Activated CD8-positive, alpha-beta memory T cell treated with anti-CD3 and anti-CD28 coated beads, Interleukin-2, amount 10 ng/mL, durations not matched to agents 7 days and 5 days (primary cell): ENCODE measurements at places on chromosomes 11 and 22. TPM values are rescaled to one million over a fixed set of nuclear protein-coding genes. Genes with fewer than 3 reads are reported as not detected.

Gene TEAD1
- total RNA-seq: 0.26 TPM

Gene TMEM9B
- total RNA-seq: 30.1 TPM

Gene SLC6A5
- not detected for total RNA-seq

Gene RASL10A
- 0.70 TPM for total RNA-seq

Gene CDKN1C
- total RNA-seq: 0.87 TPM

Gene C22orf31
- not detected for total RNA-seq

Gene PDXP
- total RNA-seq: 25.9 TPM

Gene PRSS23
- 4.9 TPM for total RNA-seq

Gene APOL5
- total RNA-seq: not detected

Gene TREH
- not detected for total RNA-seq

- DNase-seq: no peak
- H3K36me3 ChIP-seq: no peaks in the 10 kb centered on the region
- H3K4me1 ChIP-seq: no peaks in the 10 kb centered on the region
- no peaks in the 10 kb centered on the region for H3K27me3 ChIP-seq
Observed at GRCh38 chr11:27642954-27643353, 57.3 kb downstream of the BDNF start.

- DNase-seq: peak; percentile 50
- H3K4me3 ChIP-seq: no peak overlapping the region
- peak overlapping the region; percentile 25 for H3K27ac ChIP-seq
- peaks cover 17% of the 10 kb centered on the region for H3K4me1 ChIP-seq
- H3K36me3 ChIP-seq: peaks cover 2% of the 10 kb centered on the region
Observed at GRCh38 chr22:39825661-39826102, 67.9 kb downstream of the ENTHD1 start.

DNA sequence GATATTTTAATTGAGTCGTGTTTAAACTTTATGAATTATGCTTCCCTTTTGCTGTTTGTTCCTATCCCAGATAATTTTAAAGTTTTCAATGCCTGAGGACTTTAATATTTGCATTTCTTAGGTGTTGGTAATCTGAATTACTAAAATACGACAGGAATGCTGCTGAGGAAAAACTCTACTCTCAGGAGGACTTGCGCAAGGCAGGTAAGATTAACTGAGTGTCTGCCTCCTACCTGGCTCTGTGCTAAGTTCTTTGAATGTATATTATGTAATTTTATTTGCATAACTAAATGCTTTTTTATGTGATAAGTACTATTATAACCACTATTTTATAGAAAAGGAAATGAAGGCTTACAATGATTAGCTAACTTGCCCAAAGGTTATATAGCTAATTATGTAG, 2.7 kb upstream of the KCNA4 start:
- DNase-seq: no peak
- no peaks in the 10 kb centered on the region for H3K4me1 ChIP-seq
- no peak overlapping the region for H3K4me3 ChIP-seq

DNA sequence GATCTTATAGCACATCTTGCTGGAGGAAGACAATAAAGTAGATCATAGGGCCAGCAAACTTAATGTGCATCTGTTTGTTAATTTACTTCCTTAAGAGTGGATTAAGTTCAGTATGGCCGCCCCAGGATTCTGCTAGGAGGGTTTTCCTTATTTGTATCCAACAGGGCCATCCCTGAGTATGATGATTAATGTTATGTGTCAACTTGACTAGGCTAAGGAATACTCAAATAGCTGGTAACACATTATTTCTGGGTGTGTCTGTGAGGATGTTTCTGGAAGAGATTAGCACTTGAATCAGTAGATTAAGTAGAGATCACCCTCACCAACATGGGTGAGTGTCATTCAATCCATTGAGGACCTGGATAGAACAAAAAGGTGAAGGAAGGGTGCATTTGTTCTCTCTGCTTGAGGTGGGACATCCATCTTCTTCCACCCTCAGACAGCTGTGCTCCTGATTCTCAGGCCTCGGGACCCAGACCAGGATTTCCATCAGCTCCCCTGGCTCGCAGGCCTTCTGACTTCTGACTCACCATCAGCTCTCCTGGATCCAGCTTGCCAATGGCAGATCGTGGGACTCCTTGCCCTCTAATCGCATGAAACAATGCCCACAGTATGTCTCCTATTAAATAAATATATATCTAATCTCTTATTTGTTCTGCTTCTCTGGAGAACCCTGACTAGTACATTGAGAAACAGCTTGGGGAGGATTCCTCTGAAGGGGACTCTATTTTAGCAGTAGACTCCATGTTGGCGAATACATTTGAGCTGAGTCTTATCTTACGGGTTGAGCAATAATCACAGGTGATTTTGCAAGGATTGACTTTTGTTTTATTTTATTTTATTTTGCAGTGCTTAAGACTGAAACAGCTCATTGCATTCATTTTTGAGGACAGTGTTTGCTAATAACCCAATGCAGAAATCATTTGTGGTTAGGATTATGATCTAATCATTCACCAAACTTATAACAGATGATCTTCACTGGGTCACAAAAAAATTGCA, 9.0 kb upstream of the ZBTB44 start:
- no peaks in the 10 kb centered on the region for H3K27me3 ChIP-seq
- peaks cover 8% of the 10 kb centered on the region for H3K4me1 ChIP-seq
- peaks cover 19% of the 10 kb centered on the region for H3K36me3 ChIP-seq
- no peak overlapping the region for H3K27ac ChIP-seq
- no peak for DNase-seq

DNA sequence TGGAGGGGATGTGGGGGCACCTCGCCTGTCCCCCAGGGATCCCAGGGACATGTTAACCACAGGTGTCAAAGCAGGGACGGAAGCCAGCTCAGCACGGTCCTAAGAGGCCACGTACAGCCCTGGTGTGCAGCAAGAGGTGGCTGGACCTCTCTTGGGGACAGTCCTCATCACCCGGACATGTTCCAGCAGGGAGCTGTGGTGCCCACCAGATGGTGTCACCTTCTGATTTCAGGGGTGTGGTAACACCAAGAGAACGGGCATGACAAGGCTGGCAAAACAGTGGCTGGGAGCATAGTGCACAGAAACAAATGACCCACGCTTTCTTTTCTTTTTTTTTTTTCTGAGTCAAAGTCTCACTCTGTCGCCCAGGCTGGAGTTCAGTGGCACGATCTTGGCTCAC, 25.6 kb upstream of the COMT start:
- H3K27me3 ChIP-seq: no peaks in the 10 kb centered on the region
- no peaks in the 10 kb centered on the region for H3K4me1 ChIP-seq
- H3K4me3 ChIP-seq: no peak overlapping the region
- H3K36me3 ChIP-seq: peaks cover 13% of the 10 kb centered on the region
- no peak overlapping the region for H3K27ac ChIP-seq

DNA sequence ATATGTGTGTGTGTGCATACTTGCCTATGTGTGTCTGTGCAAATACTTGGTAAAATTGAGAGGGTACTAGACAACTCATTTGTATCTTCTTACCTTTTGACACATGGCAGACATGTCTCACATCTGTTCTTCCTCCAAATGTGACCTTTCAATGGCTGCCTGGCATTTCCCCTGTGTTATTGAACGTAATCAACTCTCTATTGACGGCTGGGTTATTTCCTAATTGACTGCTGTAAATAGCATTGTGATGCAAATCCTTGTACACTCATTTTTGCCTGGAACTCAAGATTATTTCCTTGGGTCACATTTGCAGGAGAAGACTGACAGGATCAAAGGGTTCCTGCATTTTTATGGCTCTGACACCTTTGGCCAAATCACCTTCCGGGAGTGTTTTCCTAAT, 37.4 kb downstream of the KCNQ1 start:
- H3K27me3 ChIP-seq: peaks cover 7% of the 10 kb centered on the region
- no peak overlapping the region for H3K27ac ChIP-seq
- H3K36me3 ChIP-seq: peaks cover 10% of the 10 kb centered on the region

GRCh38 chr11:128323381-128323780, 264.0 kb downstream of the ETS1 start:
- peaks cover 16% of the 10 kb centered on the region for H3K36me3 ChIP-seq
- DNase-seq: peak; percentile 77
- peak overlapping the region; percentile 60 for H3K4me3 ChIP-seq
- H3K27me3 ChIP-seq: no peaks in the 10 kb centered on the region
- H3K4me1 ChIP-seq: peaks cover 91% of the 10 kb centered on the region

GRCh38 chr22:50206599-50206998, 5.8 kb downstream of the SELENOO start:
- peaks cover 19% of the 10 kb centered on the region for H3K36me3 ChIP-seq
- peaks cover 32% of the 10 kb centered on the region for H3K4me1 ChIP-seq
- H3K27me3 ChIP-seq: no peaks in the 10 kb centered on the region
- no peak overlapping the region for H3K4me3 ChIP-seq
- DNase-seq: no peak

- no peaks in the 10 kb centered on the region for H3K36me3 ChIP-seq
- H3K4me3 ChIP-seq: peak overlapping the region; percentile 18
- H3K27ac ChIP-seq: no peak overlapping the region
- no peaks in the 10 kb centered on the region for H3K27me3 ChIP-seq
- peaks cover 42% of the 10 kb centered on the region for H3K4me1 ChIP-seq
Observed at GRCh38 chr11:61089806-61090491, 12.3 kb upstream of the CD5 start.

GRCh38 chr11:58980159-58980843, 41.0 kb downstream of the GLYATL1 start:
- no peak for DNase-seq
- no peaks in the 10 kb centered on the region for H3K36me3 ChIP-seq
- H3K27me3 ChIP-seq: peaks cover 2% of the 10 kb centered on the region
- H3K4me3 ChIP-seq: no peak overlapping the region
- no peak overlapping the region for H3K27ac ChIP-seq

DNA sequence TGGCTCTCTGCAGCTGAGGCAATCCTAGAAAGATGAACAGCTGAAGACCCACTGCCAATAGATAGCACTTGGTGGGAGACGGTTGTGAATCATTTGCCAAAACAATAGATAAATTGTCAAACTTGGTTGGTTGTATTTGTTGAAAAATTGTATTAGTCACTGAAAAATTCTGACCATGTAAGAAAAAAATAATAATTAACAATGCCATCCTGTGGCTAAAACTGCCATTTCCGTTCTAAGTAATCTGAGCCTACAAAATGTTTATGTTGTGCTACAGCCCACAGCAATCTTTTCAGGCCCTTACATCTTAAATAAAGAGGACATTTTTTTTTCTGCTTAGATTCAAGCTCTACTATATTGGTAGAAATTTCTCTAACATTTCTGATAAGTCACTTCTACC, 103.2 kb upstream of the ANO3 start:
- H3K27ac ChIP-seq: no peak overlapping the region
- no peaks in the 10 kb centered on the region for H3K4me1 ChIP-seq
- no peak for DNase-seq
- no peak overlapping the region for H3K4me3 ChIP-seq
- no peaks in the 10 kb centered on the region for H3K36me3 ChIP-seq
- no peaks in the 10 kb centered on the region for H3K27me3 ChIP-seq

DNA sequence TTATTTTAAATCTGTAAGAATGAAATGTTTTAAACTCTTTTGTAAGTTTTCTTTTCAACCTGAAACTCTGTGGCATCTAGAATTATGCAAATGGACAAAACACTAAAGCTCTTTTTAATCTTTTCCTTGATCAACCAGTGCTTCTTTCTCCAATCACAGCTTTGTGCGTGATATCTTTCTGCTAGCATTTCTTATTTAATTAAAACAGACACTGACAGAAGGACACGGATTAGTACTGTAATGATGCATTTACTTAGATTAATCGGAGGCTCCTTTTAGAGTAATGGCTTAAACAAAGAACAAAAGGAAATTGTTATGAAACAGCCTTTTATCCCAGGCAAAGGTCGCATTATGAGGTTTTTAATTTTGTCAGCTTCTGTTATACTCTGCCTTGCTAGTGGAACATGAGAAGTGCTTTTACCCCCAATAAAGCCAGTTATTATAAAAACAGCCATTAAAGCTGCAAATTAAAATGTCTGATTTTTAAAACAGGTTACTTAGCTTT, 48.5 kb upstream of the SOX6 start:
- no peak overlapping the region for H3K27ac ChIP-seq
- no peaks in the 10 kb centered on the region for H3K27me3 ChIP-seq
- no peaks in the 10 kb centered on the region for H3K4me1 ChIP-seq
- no peaks in the 10 kb centered on the region for H3K36me3 ChIP-seq

- DNase-seq: peak; percentile 85
- no peaks in the 10 kb centered on the region for H3K36me3 ChIP-seq
- H3K4me1 ChIP-seq: peaks cover 62% of the 10 kb centered on the region
- H3K27ac ChIP-seq: peak overlapping the region; percentile 86
Observed at GRCh38 chr11:63567044-63567840, 4.1 kb upstream of the PLAAT2 start.
